NCI-H2029 (cell line): ENCODE measurements at places on chromosomes 4 and X.

- no peak for DNase-seq
These were observed 41.3 kb downstream of the ATG4A start for GRCh38 chrX:108132876-108133275.

GRCh38 chr4:98908703-98909262, 20.1 kb downstream of the EIF4E start:
- DNase-seq = no peak

DNA sequence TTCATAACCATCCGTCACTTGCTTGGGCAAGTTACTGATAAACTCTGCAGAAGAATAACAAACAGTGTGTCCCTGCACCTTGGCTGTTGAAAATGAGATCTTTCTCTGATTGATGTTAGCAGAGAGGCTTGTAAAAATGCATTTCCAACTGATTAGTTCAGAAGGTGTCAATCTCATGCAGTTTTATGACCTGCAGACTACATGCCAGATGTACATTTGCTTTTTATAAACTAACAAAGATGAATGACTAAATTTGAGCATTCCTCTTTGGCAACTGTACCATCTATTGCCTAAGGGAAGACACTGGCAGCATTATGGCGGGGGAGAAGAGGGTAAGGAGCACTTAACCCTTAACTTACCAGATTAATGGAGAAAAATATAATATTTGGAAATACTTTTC, 192.8 kb downstream of the DCTD start:
- no peak for DNase-seq

GRCh38 chrX:100512471-100512870, 72.3 kb upstream of the TNMD start:
- DNase-seq = no peak

DNA sequence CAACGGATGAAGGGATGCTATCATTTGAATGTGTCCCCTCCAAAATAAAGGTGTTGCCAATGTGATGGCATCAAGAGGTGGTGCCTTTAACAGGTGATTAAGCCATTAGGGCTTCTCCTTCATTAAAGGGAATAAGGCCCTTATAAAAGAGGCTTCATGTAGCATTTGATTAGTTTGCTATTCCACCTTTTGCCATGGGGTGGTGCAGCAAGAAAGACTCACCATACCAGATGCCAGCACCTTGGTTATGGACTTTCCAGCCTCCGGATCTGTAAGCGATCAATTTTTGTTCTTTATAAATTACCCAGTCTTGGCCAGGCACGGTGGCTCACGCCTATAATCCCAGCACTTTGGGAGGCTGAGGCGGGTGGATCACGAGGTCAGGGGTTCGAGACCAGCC, 7.9 kb upstream of the SLC25A43 start:
- no peak for DNase-seq

- DNase-seq = no peak
These were observed 29.1 kb upstream of the ADH1C start for GRCh38 chr4:99381588-99382175.

DNA sequence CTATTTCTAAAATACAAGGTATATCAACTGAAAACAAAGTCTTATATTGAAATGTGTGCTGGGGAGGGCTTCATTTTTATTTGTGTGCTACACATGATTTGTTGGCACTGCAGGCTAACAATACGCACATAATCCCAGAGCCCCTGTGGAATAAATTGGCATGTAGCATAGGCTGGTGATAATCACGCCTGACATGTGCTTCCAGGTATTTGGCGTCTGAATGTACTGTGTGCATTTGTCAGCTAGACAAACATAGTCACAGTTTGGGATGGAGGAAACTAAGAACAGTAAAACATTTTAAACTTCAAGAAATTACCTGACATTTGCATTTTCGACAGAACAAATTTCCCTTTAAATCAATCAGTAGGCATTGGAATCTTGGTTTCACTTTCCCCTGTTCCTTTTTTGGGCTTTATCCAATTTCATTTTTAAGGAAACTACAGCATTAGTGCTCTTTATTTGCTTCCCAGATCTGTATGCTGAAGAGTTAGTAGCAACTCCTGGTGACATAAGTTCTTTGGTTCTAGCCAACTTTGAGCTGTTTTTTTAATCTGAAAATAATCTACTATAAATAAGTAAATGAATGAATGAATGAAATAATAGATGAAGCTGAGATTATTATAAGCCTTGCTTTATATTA, 472.3 kb downstream of the PDHA2 start:
- no peak for DNase-seq

DNA sequence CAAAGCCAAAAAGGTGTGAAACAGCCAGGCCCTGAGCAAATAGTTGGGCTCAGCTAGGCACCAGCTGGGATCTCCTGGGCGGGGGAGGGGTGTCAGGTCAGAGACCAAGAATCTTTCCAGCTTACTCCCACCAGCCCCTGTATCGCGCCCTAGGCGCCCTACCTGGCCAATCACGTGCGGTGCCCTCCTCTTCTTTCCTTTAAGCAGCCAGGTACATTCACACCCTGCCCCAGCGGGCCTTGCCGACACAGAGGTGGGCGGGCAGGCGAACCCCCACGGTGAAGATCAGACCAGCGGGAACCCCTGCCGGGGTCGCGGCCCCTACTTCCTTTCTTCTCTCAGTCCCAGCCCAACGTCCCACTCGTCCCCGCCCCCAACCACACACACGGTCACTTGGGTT, 9.1 kb downstream of the ARHGAP36 start:
- no peak for DNase-seq

GRCh38 chr4:187744911-187745310, 250.7 kb upstream of the ZFP42 start:
- no peak for DNase-seq

DNA sequence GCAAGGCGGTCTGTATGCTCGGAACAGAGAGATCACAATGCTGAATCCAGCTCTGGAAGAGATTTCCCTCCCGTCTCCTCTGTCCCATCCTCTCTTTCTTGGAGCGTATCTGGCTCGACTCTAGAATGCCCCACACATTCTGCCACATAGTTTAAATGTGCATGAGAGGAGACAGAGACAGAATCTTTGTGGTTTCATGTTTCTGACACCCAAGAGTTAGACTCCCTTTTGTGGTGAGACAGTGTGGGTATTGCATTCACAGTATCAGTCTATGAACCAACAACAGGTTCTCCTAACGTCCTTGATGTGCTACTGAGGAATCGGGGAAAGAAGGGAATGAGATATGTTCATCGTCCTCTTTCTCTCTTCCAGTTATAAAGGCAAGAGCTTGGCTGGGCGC, 25.3 kb downstream of the FAM47E start:
- no peak for DNase-seq

DNA sequence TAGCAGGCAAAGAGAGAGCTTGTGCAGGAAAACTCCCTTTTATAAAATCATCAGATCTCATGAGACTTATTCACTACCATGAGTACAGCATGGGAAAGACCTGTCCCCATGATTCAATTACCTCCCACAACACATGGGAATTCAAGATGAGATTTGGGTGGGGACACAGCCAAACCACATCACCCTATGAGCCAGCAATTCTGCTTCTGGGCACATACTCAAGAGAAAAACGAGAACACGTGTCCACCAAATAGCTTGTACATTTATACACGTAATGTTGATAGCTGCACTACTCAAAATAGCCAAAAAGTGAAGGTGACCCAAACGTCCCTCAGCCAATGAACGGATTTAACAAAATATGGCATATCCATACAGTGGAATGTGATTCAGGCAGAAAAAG, 94.5 kb upstream of the DHRSX start:
- no peak for DNase-seq

- DNase-seq = no peak
These were observed 161.9 kb downstream of the STK32B start for GRCh38 chr4:5213087-5213595.
